NCI-H1105 (cell line): ENCODE measurements at places on chromosomes 12 and 14.

GRCh38 chr14:55715889-55716288, 135.9 kb downstream of the KTN1 start:
- no peak for DNase-seq

DNA sequence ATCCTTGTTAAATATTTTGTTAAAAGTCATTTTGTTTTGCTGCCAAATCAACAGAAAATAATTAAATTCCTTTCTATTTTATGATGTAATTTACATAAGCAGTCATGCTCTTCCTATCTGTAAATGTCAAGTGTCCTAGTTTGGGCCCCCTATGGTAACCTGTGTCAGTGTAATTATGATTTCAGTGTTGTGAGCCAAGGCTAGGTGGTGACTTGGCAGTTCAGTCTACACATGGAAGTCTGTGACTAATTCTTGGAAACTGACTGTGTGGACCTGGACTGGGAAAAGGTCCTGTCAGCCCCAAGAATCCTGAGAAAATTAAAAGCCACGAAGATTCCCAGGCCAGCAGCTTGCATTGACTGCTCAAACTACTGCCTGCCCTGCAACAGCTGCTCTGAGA, 371.0 kb downstream of the FUT8 start:
- DNase-seq: no peak

DNA sequence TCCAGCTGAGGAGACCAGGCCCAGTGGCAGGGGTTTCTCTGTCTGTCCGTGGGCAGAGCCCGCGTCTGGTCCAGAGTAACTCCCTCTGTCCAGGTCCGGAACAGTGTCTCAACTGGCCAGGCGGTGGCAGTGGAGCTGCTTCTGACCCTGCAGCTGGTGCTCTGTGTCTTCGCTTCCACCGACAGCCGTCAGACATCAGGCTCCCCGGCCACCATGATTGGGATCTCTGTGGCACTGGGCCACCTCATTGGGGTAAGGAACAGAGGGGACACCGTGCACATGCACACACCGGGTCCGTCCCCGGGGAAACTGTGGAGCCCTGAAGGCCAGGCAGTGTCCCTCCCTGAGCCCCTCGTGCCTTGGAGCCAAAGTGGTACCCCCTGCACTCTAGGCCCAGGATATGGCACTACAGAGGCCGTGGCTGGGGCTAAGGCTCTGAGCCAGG, 1.5 kb downstream of the AQP6 start:
- no peak for DNase-seq

DNA sequence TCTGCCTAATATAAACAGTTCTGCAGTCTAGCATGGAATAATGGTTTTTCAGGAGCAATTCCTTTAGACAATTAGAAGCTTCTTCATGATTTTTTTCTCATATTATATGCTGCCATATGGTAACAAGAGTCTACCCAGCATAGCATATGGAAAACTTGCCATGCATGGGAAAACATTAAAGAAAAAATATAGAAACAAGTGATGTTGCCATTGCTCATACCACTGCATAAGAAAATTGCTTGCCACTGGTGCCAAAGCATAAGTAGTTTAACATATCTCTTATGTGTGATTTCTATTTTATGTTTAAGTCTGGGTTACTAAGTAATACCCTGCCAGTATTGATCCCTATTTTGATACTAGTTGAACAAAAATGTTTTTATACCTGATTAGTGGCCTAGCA, 171.2 kb downstream of the CCDC59 start:
- DNase-seq: no peak

GRCh38 chr14:54593860-54594259, 26.9 kb downstream of the SAMD4A start:
- no peak for DNase-seq

- DNase-seq: no peak
Observed at GRCh38 chr12:31801872-31802271, 73.1 kb upstream of the AMN1 start.

- DNase-seq: no peak
Observed at GRCh38 chr12:12425616-12426015, 68.7 kb downstream of the BORCS5 start.

DNA sequence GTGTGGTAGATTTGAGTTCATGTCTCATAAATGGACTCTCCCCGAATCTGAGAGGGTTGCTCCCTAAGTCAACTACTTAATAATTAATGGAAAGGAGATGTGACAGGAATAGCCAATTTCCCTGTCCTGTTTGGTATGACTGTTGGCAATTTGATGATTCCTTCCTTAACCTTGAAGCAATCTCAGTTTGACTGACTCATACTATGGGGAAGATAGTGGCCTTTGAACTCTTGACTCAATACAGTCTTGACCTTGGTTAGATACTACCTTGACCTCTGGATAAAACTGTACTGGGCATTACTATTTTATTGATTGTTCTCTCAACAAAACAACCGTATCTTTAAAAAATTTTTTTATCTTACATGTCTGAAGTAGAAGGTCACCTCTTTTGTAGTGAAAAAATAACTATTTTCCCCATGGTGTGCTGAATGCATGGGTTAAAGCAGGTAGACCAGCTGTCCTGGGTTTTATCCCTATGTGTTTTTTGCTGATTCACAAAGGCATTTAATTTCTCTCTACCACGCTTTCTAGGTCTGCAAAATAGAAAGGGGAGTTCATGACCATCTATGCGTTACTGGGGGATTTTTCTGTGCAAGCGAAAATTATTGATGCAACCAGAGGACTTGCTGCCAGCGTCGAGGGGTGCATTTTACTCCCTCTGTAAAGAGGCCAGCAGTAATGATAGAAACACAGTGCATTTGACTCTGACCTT, 80.1 kb downstream of the ETV6 start:
- DNase-seq: no peak

- no peak for DNase-seq
Observed at GRCh38 chr12:75704208-75704607, 192.8 kb upstream of the KRR1 start.

DNA sequence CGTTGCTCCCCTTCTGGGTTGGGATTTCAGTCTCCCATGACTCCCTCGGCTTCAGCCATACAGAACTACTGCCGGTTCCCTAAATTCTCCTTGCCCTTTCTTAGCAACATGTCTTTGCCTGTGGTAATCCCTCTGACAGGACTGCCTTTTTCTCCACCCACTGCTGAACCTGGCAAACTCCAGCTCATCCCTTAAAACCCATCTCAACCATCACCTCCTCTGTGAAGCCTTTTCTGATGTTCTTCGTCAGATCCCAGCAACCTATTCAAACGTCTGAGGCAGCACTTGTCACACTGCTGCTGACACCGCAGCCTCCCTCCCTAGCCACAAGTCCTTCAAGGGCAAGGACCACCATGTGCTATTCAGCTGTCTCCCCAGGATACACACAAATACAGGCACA, 10.2 kb upstream of the SMUG1 start:
- DNase-seq: no peak

GRCh38 chr14:90159146-90159545, 97.2 kb upstream of the PSMC1 start:
- no peak for DNase-seq
